ENCODE measurements at places on chromosomes 11 and 22.

DNA sequence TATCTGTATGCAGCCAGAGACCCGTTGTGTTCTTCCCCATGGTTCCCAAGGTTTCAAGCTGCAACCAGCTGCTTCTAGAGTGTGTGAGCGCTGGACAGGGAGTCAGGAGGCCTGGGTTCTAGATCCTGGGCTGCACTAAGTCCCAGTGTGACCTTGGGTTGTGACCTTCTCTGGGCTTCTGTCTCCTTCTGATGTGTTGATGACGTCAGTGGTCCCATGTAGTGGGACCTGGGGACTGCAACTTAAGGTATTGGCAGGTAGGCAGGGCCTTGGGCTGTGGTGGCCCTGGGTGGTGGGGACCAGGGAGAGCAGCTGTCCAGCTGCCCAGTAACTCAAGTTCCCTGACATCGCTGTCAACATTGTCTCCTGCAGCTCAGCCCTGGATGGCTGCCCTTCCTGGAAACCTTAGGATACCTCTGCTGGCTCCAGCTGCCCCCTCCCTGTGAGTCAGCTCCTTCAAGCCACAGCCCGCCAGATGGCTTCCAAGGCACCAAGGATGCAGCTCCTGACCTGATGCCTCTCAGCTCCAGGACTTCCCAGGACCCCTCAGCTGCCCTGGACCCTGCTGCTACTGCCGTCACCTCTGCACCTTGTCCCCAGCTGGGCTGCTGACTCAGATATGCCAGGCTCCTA lies 1.3 kb upstream of the PVALB start:
- DNase-seq, result no peak

- no peak for DNase-seq
Observed at GRCh38 chr11:34203377-34203871, 98.0 kb downstream of the NAT10 start.

GRCh38 chr11:3147257-3147619 lies 17.9 kb downstream of the OSBPL5 start:
- DNase-seq, result no peak

GRCh38 chr11:23769214-23769613 lies 727.6 kb upstream of the LUZP2 start:
- no peak for DNase-seq
